ENCODE measurements at places on chromosomes 6 and 20.

- no peak for DNase-seq
Observed at GRCh38 chr6:74925683-74926082, 280.2 kb downstream of the COL12A1 start.

- no peak for DNase-seq
Observed at GRCh38 chr6:169725125-169726048, 1.1 kb upstream of the PHF10 start.

- DNase-seq: no peak
Observed at GRCh38 chr20:54510541-54511129, 35.2 kb downstream of the DOK5 start.

DNA sequence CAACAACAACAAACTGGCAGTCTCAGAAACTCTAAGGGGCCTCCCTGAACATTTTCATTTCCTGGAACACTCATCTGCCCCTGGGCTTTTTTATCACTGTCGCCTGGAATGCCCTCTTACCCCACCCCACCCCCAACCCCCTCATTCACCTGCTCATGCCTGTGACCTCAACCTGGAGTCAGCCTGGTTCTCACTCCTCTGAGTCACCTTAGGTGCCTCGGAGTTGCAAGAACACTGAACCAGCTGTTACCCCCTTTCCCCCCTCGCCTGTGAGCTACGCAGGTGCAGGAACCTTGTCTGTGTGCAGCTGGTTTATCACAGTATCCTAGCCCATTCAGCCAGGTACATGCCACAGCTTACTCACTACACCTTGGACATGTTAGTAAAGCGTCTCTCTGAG, 12.8 kb upstream of the SNAI1 start:
- DNase-seq: no peak

DNA sequence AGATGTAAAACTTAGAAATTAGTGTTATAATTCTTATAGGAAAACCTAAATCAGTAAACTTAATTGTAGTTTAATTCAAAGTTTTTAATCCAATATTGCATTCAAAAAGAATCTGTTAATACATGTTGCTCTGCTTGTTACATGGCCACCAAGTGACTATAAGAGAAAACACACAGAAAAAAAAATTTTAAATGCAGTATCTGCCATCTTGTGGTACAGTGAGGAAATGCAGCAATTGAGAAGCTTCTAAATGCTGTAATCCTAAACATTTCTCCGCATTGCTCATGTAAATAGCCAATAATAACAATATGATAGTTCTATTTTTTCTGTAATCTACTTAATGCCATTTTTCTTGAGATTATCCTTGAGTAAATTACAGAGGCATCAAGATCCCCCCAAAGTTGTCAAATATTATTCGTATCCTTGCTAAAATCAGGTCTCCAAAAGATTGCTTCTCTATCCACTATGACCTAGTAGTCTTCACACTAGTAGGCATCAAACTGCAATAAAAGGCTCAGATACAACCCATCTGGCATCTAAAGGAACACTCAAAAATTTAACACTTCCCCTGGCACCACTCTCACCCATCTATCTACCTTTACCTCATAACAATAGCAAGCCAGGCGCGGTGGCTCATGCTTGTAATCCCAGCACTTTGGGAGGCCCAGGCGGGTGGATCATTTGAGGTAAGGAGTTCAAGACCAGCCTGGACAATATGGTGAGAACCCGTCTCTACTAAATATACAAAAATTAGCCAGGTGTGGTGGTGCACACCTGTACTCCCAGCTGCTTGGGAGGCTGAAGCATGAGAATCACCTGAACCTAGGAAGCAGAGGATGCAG, 34.6 kb downstream of the HDAC2 start:
- no peak for DNase-seq

DNA sequence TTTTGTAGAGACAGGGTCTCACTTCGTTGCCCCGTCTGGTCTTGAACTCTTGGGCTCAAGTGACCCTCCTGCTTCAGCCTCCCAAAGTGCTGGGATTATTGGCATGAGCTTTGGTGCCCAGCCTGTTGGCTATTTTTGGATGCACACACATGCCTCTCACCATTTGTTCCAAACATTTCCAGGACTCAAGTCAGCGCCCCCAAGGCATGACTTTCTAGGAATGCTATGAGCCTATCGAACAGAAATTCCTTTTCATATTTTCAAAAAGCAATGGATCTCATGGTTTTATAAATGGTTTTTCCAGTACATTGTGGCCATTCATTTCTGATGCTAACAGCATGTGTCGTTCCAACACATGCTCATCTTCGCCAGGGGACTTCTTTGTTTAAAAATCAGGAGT, 119.3 kb upstream of the NAA20 start:
- no peak for DNase-seq

GRCh38 chr6:150977281-150977680, 111.8 kb downstream of the MTHFD1L start:
- DNase-seq: no peak

DNA sequence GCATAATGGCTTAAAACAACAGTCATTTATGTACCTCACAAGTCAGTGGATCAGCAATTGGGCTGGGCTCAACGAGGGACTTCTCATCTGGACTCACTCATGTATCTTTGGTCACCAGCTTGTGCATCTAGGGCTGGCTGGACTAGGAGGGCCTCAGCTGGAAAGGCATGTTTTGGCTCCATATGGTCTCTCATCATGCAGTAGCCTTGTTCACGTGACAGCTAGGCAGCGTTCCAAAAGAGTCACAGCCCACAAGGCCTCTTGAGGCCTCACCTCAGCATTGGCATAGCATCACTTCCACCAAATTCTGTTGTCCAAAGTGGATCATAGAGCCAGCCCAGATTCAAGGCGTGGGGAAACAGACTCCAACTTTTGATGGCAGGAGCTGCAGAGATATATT, 110.1 kb downstream of the MAFB start:
- no peak for DNase-seq

GRCh38 chr20:63968928-63969760, 586 bp downstream of the ZNF512B start:
- DNase-seq: no peak

GRCh38 chr6:30839671-30840070, 44.6 kb upstream of the DDR1 start:
- DNase-seq: no peak

DNA sequence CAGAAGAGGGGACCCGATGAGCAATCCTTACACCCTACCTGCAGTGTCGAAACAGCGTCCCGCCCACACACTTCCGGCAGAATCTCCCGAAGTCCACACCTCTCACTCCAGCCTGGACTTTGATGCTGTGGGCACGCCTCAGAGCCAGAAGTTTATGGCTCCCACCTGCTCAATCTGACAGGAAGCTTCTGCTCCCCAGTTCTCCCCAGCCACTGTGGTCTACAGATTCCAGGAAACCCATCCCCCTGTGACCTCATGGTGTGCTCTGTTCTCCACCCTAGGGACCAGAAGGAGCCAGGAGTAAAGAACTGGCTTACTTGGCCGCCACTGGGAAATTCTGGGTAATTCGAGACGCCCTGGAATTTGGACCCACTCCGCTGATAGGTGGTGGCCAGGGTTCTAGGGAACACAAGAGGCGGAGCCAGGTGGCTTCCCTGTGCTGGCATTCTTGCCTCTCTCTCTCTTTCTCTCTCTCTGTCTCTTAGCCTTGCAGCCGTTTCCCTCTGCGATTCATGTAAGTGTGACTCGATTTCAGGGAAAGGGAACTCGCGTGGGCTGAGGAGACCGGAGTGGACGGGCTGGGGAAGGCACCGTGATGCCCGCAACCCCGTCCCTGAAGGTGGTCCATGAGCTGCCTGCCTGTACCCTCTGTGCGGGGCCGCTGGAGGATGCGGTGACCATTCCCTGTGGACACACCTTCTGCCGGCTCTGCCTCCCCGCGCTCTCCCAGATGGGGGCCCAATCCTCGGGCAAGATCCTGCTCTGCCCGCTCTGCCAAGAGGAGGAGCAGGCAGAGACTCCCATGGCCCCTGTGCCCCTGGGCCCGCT, at the start of gene TRIM15:
TRIM15 (plus strand) TSS at position 457 of the 828 bp plus-strand sequence; CDS start at position 596, 139 bp downstream.
- DNase-seq: no peak

GRCh38 chr20:57795342-57795697, 85.5 kb upstream of the PMEPA1 start:
- no peak for DNase-seq

All from stimulated activated CD8-positive, alpha-beta memory T cell treated with anti-CD3 and anti-CD28 coated beads, Interleukin-4, amount 100 ng/mL, for 1 hour (primary cell).